Choroid plexus epithelial cell (primary cell): ENCODE measurements at places on chromosomes 5 and 9.

DNA sequence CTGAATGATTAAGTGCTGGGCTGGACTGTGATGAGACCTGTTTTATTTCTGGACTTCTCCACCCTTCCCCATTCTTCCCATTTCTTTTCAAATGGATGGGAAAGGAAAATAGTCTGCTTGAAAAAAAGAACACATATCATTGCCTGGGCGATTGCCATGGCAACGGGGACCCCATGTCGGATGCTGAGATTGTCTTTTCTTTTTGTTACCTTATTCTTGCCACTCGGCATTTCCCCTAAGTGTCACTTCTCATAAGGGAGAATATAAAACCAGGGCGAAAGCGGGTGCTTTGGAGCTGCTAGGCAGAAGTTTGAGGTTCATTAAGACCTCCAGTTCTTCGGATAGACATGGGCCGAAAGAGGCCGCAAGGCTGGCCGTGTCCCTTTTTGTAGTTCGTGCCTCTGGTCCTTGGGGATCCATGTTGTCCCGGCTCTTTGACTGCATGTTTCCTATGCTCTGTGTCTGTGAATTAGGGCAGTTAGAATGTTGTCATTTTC lies 763 bp downstream of the FGD3 start:
- DNase-seq = no peak

DNA sequence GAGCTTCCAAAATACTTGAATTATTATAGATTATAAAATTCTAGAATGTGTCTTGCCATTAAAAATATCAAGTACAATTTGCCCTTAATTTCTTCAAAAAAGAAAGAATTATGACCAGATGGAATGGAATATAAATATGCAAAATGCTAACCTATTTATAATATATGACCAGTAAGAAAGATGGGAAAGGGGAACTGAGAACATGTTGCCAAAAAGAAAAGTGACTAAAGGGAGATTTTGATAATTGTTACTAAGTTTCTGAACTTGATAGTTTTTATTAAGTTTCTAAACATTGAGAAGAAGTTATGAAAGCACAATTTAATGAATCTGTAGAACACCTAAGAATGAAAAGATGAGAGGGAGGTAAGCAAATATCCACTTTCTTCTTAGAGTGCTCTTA lies 188.4 kb upstream of the NR4A3 start:
- no peak for DNase-seq

DNA sequence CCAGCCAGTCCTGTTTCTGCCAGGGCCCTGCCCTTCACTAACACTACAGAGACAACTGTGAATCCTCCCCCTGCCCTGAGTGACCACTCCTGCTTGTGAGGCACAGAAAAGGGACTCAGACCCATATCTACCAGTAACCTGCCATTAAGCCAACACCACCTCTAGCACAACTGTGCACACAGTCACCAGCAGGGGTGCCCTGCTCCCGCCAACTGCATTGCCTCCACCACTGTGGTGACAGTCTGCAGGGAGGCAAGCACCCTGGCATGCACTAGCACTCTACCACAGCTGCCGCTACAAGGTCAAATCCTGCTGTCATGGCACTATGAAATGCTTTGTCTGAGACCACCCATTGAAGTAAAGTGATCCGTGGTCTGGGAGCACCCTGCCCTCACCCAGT lies 1028.5 kb upstream of the CDH9 start:
- DNase-seq = no peak

DNA sequence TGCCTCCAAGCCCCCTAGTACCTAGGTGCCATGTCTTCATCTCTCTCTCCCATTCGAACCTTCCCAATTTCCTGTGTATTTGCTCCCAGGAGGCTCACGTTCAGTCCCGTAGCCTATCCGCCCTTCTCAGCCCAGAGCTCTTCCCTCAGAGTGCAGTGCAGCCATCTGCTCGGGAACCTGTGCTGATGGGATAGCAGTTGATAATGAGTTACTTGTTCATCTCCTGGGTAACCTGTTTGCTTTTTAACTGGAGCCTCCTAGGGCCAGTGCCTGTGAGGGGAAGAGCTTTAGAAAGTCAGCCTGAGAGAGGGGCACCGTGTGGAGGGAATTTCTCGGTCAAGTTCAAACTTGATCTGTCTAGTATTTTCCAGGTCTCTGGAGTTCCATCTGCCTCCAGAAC lies 229.8 kb upstream of the IL12B start:
- DNase-seq = no peak

DNA sequence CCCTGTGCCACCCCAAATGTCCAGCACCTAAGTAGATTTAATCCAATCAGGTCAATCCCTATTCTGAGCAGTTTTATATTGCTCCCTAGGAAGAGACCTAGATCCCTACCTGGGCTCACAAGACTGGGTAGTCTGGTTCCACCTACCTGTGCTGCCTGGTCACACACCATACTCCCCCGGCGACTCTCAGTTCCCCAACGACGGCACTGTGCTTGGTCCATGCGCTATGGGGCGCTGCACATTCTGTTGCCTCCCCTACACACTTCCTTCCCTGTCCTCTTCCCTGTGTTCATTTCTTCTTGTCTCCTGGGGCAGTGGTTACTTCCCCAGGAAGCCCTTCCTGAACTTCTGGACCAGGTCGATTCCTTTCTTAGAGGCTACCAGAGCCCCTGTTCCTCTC lies 109.9 kb upstream of the IL12B start:
- DNase-seq = no peak

DNA sequence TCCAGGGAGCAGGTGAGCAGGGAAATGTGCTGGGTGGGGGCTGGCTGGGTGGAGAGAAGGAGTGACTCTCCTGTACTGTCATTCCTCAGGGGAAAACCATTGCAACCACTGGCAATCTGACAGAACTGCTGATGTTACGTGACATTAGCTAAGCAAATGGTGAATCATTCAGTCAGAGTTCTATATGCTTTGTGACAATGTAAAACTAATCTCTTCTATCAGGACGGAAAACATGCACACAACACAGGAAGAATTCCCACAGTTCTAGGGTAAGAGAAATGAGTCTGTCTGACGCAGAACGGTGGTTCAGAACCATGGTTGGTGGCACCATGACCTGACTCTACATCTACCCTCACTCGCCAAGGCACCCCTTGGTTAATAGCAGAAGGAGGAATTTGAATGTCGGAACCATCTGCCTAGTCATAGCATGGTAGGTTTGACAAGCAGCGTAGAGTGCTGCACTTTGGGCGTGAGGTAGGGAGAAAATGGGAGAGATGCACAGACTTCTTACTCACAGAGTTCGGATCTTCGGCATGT lies 243.6 kb upstream of the PANK3 start:
- no peak for DNase-seq

DNA sequence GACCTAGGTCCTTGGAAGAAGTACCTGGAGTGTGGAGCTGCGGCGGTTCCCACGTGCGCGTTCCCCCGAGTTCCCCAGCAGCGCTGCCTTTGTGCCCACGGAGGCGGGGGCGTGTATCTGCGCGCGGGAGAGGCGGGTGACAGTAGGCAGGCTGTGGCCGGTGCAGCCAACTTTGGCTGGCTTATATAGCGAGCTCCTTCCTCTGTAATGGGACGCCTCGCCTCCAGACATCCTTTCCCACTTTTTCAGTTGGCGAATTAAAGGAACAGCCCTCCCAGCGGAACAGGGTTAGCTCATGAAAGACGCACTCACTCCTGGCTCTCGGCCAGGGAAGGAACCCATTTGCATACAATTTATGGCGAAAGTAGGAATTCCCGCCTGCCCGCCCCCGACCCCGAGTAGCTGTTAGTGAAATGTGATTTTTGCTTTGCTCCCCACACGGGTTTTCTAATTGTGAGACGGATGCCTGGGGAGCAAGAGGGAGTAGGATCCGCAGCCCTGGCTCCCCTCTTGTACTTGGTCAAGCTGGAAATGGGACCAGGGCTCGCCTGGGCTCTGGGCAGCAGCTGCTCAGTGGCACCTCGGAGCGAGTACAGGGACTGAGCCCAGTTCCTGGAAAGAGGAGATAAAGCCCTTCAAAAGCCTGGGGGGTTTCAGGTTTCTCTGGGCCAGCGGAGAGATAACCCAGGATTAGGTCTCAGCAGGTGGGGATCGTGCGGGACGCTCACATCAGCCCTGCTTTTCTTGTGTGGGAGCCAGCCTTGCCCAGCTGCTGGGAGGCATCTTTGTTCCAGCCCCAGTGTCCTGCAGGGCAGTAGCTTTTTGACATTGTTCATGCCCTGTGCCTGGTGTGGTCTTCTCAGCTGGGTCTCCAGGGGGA lies at the start of gene TNC:
TNC (minus strand) TSS at position 159 of the 880 bp plus-strand sequence. CDS start 27,139 bp downstream, outside the sequence.
- DNase-seq = peak; percentile 58

DNA sequence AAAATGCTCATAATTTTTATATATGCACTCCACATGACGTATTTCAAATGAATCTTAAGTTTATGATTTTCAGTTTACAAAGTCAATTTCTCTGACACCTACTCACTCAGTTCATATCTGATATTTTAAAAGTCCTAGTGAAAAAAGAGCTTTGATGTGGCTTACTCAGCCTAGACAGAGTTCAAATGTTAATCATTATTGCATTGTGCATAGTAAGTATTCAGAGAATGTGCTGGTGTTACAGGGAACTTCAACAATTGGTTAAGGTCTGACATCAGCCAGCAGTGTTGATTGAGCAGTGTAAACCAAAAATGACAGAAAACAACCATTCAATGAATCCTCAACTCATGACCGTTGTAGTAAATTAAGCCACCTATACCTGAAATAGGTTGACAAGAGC lies 147.2 kb upstream of the LHFPL2 start:
- peak; percentile 56 for DNase-seq

DNA sequence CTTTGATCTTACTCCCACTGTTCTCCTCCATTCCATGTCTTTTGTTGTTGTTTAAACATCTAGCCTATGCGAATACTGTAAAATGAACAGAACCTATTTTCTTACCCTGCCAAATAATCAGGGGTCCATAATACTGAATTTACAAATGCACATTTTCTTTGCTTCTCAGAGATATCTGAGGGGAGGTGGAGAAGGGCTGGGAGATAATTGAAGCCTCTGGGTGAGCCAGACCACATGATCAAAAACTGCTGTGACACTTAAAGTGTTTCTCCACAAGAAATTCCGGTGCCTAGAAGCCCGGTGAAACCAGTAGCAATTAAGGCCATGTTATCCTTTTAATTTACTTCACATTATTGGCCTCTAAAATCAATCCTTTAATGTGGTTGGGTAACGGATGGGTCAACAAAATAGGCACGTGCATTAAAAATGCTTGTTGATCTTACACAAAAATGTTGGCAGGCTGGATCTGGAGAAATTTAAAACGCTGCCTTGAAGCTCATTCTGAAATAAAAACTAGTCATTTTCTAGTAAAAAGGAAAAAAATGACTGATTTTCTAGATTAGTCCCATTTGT lies 10.8 kb downstream of the SEMA6A start:
- no peak for DNase-seq

- DNase-seq = no peak
These were observed 71.8 kb downstream of the KIAA1958 start for GRCh38 chr9:112558476-112558875.

DNA sequence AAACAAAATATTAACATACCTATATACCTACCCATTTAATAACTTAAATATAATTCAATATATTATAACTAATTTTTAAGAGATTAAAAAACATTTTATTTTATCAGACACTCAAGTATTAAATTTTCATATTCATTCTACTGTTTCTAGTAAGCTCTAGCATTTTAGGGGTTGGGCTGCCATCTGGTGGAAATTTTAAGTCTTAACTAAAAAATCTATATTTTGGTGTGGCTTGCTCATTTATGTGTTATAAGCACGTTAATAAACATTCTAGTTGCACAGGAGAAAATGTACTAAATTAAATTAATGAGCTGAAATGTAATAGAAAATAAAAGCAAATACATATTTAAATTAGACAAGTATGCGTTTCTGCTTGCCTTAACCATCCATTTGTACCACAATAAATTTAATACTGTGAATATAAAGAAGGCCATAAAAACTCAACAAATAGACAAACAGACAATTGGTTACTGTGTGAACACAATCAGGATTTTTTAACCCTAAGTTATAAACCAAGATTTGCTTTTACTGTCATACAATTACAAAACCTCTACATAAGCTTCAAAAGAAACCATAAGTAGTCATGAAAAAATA lies 1728.3 kb upstream of the CDH9 start:
- peak; percentile 84 for DNase-seq

DNA sequence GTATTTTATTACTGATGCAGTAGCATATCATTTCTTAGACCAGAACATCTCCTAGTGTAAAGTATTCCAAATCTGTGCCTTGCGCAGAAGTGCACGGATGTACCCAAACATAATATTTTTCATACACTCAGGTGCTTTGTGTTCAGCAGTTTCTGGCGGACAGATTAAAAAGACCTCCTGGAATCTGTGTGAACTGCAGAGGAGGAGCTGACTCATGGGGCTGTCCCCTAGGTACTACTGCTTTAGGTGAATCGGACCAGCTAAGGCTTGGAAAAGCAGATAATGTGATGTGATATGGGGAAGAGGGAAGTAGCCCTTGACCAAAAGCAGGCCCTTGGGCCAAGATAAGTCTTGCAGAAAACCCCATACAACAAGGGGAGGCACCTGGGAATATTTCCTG lies 310.1 kb downstream of the PLK2 start:
- no peak for DNase-seq
